ENCODE measurements at places on chromosomes 5 and 9.

DNA sequence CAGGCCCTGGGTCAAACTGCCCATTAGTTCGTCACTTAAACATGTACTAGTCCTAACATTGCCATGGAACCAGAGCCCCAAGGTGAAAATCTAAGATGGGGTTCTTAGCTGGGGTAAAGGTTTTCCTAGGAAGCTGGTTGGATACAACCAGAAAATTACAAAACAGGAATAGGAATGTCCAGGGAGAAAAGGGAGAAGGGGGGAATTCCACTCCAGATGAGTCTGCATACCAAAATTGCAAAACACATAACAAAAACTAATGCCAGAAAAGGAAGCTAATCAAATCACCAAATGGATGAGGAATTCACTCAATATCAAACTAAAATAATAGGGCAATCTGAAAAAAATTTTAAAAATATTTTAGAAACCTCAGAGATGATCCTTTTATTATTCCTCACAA, 396.2 kb downstream of the EFNA5 start:
- DNase-seq = no peak

- DNase-seq = no peak
Observed at GRCh38 chr5:1034421-1034905, 25.9 kb downstream of the NKD2 start.

DNA sequence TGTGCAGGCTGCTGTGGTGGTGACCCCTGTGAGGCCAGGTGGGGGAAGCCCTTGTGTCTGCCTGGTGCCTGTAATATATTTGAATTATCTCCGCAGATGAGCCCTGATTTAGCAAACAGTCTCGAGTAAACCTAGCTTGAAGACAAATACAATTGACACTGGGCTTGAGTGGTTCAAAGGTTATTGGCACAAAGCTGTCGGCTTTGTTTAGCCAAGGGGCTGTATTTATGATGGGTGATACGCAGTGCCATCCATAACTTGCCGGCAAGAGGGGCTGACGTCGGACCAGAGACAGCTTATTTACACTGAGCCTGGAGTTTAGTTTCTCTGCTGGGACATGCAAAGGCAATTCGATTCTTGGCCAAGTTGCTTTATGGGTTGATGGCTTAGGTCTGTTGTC, 20.0 kb upstream of the PITX1 start:
- DNase-seq = no peak

GRCh38 chr9:6929441-6930215, 171.9 kb downstream of the KDM4C start:
- DNase-seq = no peak

DNA sequence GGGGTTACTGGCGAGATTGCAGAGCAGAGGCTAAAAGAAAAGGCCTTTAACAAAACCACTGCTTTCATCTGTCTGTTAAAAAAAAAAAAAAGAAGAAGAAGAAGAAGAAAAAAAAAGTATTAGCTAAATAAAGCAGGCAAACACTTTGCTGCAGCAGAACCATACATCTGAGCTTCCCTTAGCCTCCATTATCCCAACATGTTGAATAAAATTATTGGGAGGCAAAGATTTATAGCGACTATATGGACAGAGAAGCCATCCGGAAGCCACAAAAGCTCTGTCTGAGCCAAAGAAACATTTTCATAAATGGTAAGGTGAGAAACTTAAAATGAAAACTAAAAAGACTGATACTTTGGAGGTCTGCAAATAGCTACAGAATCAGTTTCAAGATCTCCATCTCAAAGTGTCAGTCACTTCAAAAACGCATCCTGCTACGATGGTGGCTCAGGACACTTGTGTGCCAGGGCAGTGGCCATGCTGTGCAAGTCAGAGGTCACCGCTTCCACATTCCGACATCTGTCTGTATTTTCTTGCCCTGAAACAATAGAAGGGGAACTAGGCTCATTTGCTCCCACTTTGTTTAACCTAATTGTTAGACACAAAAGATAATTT, 9.6 kb downstream of the EFNA5 start:
- no peak for DNase-seq

DNA sequence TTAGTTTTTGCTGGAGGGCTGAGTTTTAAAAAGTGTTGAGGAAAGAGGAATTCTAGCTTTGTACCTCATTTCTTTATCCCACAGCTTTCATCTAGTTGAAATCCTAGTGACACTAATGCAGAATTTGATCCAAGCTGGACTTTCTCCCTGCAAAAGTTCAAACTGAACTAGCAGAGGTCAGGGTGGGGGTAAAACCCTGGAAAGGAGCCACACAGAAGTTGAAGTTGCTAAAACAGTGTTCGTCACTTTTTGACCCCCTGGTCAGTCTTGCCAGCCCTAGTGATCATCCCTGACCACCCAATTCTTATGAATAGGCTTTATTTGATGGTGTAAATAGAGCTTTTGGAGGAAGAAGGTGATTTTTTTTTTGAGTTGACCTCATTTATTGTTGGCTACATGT, 390.4 kb downstream of the TMEM38B start:
- DNase-seq = no peak

- DNase-seq = no peak
Observed at GRCh38 chr9:121773286-121773953, 122.0 kb downstream of the DAB2IP start.

- no peak for DNase-seq
Observed at GRCh38 chr5:133297293-133297692, 245.5 kb downstream of the HSPA4 start.

Data from NCI-H187 (cell line).